ENCODE measurements at places on chromosomes 16 and 17.

GRCh38 chr17:78029697-78030096 is 71.2 kb downstream of the TNRC6C start:
- no peak for DNase-seq

- DNase-seq: no peak
These were observed 26.1 kb downstream of the SPG7 start for GRCh38 chr16:89534252-89534756.

DNA sequence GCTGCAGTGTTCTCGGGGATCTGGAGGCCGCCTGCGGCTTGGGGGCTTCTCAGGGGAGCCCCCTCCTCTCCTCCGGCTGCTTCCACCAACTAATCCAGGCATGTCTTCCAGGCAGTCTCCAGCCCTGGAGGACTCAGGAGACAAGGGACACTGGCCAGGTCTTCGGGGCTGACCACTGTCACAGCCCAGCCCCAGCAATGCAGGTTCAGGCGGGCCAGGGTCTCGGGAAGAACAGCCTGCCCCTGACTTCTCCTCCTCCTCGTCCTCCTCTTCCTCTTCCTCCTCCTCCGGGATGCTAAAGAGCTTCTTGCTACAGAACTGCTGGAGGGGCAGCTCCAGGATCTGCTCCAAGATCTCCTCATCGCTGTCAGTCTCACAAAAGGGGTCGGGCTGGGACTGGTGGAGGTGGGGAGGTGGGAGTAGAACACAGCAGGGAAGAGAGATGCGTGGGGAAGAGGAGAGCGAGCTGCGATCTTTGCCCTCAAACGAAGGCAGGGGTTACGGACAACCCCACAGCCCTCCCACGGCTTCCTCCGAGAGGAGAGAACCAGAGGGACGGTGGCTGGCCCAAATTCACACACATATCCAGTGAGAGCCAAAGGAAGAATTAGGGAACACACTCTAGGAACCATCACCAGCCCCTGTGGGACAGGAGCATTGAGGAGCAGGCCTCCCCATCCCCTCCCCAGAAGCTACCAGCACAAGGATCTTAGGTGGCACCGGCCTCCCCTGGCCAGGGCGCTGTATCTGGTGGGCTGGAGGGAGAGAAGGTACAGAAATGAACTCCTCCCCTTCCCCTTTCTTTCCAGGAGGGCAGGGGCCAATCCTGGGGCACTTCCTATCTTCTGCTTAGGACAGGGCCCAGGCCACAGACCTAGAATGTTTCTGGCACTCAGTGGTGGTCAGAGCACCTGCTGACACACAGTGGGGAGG is 19.3 kb downstream of the TSPOAP1 start:
- DNase-seq: no peak

DNA sequence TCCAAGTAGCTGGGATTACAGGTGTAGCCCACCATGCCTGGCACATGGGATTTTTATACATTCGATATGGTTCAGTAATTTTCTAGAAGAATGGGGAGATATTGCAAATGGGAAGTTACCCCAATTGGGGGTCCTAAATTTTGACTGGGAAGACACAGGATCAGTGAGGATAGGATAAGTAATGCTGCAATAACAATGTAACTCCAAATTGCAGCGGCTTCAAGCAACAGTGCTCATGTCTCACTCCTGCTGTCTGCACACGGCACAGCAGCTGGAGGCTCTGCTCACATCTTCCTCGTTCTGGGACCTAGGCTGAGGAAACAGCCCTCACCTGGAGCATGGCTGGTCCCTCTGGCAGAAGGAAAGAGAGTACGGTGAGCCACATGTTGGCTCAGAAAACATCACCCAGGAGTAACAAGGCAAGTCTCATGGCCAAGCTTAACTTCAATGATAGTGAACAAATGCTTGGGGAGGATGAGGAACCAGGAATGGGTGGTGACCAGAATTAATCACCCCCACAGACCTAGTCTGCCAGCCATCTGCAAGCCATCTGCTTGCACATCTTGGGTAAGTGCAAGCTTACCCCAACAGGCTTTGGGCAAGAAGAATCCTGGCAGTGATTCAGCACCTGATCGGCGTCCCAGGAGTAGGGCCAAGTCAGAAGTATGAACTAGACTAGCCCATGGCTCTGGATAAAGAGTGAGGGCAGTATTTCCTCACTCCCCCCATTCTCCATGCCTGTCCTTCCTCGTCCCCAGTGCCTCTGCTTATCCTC is 229.2 kb downstream of the COPRS start:
- DNase-seq: peak; percentile 87

DNA sequence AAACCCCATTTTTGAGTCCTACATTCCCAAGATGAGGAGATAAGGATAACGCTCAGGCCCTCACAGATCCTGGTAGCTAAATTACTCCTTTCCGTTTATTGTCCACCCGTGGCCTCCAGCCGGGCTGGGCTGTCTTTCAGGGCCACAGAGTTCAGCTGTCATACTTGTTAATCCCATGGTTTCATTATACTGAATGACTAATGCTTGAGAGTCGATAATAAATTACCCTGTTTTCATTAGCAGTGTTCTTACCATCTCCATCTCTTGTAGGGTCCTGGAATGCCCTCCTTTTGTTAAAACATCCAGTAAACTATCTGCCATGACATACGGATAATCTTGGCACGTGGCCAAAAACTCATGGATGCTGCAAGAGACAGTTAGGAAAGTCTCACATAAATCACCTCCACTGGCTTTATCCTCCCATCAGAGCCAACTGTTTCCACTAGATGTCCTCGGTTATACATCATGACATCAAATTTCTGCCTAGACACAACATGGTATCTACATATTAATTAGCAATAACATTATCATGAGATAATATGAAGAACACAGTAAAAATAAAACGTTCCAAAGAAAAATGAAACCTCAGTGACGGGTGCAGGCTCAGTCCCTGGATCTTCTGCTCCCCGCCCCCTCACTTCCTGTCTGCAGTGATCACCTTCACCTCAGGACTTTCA is 45.3 kb downstream of the BRD7 start:
- peak; percentile 52 for DNase-seq

DNA sequence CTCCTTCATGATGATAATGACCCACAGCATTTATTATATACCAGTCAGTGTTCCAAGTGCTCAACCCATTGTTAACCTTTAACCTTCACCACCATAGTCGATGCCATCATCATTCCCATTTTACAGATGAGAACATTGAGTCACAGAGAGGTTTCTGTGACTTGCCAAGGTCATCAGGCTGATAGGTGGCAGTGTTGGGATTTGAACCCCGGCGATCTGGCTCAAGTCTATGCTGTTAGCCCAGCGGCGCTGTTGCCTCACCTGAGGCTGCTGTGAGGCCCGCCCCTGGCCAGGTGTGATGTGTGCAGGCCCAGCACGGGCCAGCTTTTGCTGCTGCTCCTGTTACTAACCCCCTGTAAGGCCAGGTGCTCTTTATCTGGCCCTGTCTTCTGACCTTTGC is 101.2 kb downstream of the OR1D5 start:
- DNase-seq: no peak

Measured in fibroblast of the aortic adventitia (primary cell).